ENCODE measurements at places on chromosomes 11 and 22.

GRCh38 chr22:18056161-18056666 lies 21.6 kb upstream of the PEX26 start:
- no peak for DNase-seq

DNA sequence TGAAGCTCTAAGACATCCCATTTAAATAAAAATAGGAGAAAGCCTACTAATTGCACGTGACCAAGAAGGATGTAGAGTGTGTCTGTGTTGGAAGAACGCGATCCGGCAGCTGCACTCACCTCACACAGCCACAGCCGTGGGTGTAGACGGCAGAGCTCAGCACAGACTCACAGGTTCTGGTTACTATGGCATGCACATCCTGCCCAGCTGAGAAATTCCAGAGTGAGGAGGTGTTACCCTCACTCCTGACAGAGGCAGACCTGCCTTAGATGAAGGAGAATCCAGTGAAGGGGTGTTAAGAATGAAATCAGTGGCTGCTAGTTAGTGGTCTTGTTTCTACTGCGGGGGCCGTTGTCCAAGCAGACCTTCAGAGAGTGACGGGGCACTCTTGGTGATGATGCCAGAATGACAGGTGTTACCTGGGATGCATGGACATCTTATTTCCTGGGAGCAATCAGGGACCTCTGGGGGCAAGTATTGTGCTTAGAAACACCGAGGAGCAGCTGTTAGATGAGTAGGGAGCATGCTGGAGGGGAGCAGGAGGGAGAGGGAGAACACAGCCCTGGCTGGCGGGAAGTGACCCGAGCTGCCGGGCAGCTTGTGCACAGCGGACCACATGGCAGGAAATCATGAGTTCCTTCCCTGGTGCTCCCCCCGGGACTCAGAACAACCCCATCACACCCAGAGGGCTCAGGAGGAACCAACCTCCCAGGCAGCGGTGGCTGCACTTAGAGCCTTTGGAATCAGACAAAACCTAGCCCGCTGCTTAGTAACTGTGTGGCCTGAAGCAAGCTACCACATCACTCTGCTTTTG lies 12.3 kb downstream of the KCNJ5 start:
- DNase-seq, result no peak

DNA sequence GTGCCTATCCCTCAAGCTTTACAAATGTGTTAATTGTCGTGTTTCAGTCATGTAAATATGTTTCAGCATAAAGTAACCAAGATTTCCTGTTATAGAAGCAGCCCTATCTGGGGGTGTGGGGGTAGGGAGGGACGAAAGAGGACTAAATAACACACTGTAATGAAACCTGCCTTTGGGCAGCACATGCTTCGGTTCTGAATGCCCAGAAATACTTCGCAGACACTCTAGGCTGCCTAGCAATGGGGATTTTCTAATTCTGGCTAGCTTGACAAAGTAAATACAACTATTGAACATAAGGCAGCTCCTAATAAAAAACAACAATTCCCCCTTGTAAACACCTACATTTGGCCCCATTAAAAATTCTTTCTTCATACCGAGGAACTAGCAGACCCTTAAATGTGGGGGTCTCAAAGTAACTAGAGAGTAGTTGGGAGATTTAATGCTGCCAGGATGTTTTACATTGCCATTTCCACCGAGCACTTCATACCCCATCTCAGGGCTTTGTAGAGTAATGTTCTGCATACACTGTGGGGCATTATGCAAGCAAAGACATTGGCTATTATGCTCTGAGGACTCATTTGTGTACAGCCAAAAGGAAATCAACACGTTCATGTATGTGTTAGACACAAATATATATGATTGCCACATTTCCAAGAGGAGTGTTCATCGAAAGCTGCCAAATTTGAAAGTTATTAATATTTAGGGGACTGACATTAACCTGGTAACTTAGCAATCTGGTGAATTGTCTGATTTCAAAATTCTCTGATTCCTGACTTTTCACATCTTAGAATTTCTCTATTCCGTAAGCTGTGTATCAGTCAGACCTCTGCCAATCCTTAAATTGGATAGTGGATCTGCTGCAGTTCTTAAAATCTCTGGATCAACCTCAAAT lies 42.1 kb downstream of the PAX6 start:
- no peak for DNase-seq

- DNase-seq, result no peak
Measured at GRCh38 chr11:26828288-26828687, 106.4 kb upstream of the SLC5A12 start.

- DNase-seq, result no peak
Measured at GRCh38 chr11:13694115-13694514, 25.6 kb downstream of the FAR1 start.

DNA sequence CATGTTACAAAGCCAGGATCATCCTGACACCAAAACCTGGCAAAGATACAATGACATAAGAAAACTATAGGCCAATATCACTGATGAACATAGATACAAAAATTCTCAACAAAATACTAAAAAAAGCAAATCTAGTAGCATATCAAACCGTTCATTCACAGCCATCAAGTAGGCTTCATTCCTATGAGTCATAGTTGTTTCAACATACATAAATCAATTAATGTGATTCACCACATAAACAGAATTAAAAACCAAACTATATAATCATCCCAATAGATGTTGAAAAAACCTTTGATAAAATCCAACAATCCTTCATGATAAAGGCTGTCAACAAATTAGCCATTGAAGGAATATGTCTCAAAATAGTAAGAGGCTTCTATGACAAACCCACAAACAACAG lies 1007.2 kb upstream of the RAG2 start:
- no peak for DNase-seq

DNA sequence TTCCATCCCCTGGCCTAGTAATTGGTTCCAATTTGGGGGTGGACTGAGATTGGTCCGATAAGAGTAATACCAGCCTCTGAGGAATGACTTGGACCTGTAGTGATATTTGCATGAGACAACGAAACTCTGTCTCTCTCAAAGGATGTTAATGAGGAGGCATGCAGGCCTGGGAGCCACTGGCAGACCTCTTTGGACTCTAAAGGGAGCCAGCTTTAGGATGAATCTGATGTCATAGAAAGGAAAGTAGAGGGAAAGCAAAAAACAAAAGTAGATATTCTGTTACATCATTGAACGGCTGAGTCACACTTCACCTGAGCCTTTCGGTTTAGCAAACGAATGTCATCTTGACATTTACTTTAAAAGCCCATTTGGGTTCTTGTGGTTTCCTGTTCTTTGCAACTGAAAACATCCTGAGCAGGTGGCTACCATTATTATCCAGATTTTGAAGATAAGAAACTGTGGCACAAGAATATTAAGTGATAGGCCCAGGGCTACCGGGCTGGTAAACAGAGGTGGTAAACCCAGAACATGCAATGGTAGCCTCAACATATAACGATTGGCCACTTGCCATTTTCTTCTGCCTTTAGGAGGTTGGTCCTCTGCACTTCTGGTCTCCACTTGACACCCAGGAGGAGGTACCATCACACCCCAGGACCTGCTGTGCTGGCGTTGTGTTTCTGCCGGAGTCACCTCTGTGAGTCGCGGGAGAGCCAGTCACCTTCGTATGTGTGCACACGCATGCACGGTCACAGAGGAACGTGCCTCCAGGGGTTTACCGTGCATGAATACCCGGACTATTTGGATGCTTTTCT lies 42.7 kb downstream of the RTL6 start:
- DNase-seq, result peak; percentile 15

- no peak for DNase-seq
Measured at GRCh38 chr11:93908689-93909088, 58.3 kb upstream of the VSTM5 start.

- no peak for DNase-seq
Measured at GRCh38 chr11:96091476-96091875, 167.6 kb upstream of the MTMR2 start.

DNA sequence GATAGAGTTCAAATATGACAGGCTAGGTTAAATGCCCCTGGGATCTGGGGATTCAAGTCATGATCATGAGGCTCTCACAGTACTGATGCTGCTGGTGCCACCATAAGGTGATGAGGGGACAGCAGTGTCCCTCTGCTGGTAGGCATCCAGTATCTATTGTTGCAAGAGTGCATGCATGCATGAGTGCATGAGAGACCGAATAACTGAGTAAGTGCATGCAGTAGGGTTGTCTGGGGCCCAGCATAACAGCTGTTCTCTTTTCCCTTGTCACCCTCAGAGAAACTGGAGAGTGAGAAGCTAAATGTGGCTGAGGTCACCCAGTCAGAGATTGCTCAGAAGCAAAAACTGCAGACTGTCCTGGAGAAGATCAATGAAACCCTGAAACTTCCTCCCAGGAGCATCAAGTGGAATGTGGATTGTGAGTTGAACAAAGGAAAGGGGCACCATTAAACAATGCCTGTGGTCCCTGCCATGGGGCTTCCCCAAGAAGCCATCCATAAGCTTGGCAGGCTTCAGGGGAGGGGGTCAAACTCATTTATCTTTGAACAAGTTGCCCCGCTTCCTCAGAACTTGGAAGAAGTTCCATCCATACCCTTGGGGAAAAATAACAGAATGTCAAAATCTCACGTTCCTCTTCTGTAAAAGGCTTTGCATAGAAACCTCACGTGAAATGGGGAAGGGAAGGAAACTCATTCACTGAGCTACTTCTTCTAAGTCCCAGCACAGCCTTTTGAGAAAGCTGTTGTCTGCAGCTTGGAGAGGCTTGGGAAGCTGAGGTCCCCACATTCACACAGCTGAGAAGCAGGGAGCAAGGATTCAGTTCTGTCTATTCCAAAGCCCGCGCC lies 119.0 kb downstream of the PARVA start:
- no peak for DNase-seq

- no peak for DNase-seq
Measured at GRCh38 chr11:118572981-118573550, 857 bp downstream of the ARCN1 start.

GRCh38 chr22:43862074-43862881 lies at the start of gene SULT4A1:
Gene SULT4A1 (minus strand): TSS chr22:43862513. CDS start chr22:43862382, 131 bp downstream.
- DNase-seq, result no peak

DNA sequence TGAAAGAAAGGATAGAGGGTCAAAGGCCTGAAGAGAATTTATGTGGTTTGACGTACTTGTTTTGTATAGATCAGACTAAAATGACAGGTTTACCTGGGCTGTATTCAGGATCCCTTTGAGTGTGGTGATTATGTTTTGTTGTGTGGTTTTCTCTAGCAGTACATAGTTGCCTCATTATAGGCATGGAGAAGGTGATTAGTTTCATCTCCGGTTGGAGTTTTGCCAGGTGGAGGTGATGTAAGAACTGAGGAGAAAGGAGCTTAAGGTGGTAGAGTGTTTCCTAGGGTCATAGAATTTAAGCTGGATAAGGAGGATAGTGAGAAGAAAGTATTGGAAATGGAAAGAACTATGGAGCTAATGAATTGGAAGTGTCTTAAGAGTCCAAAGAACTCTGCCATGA lies 229.0 kb downstream of the TMEM135 start:
- no peak for DNase-seq
